Activated naive CD8-positive, alpha-beta T cell treated with anti-CD3 and anti-CD28 coated beads, Interleukin-2, amount 10 ng/mL, durations not matched to agents 7 days and 5 days (primary cell): ENCODE measurements at places on chromosomes 12 and 14. TPM values are rescaled to one million over a fixed set of nuclear protein-coding genes. Genes with fewer than 3 reads are reported as not detected.

DNA sequence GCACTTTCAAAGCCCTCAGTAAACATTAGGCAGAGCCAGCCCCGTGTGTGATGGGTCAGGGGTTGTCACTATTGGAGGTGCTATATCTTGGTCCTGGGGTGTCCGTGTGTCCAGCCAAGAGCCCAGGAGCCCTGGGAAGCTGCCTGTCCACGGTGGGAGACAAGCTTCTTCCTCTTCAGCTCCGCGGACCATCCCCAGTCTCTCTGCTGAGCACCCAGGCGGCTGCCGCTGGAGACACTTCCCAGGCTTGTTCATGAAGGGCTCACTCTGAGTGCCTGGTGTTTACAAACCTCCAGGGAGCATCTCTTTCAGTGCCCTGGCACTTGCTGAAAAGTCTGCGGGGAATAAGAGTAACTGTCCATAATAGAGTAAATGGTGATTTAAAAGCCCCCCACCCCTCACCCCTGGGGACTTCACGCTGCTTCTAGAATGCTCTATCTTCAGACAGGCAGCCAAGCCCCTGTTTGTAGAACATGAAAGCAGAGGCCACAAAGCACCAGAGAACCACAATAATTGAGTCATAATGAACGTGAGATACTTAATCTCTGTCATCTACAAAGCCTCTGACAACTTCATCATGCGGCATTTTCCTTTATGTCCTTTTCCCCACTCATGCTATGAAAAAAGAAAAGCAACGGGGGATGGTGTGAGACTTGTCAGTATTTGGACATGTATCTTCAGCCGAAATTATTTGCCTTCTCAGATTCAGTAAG is 178.6 kb downstream of the TMEM132C start:
- no peak overlapping the region for H3K27ac ChIP-seq
- no peaks in the 10 kb centered on the region for H3K4me1 ChIP-seq
- no peaks in the 10 kb centered on the region for H3K36me3 ChIP-seq
- DNase-seq, result no peak
- no peaks in the 10 kb centered on the region for H3K27me3 ChIP-seq
- H3K4me3 ChIP-seq, result no peak overlapping the region

Gene CDKN1B
- 136 TPM for total RNA-seq

GRCh38 chr14:58650857-58651256 is 13.1 kb downstream of the DACT1 start:
- H3K27ac ChIP-seq, result no peak overlapping the region
- no peak overlapping the region for H3K4me3 ChIP-seq
- no peaks in the 10 kb centered on the region for H3K27me3 ChIP-seq
- no peaks in the 10 kb centered on the region for H3K4me1 ChIP-seq
- DNase-seq, result no peak
- H3K36me3 ChIP-seq, result no peaks in the 10 kb centered on the region

Gene TESPA1
- total RNA-seq, result 105 TPM

- no peak overlapping the region for H3K4me3 ChIP-seq
- no peaks in the 10 kb centered on the region for H3K4me1 ChIP-seq
- H3K27me3 ChIP-seq, result no peaks in the 10 kb centered on the region
- H3K27ac ChIP-seq, result no peak overlapping the region
- no peak for DNase-seq
These were observed 94.5 kb upstream of the VASH1 start for GRCh38 chr14:76666746-76667145.
